A549 treated with RU486 at 1 μM for 4 hours (cell line): ENCODE measurements at places on chromosomes 6 and 20. TPM values are rescaled to one million over a fixed set of nuclear protein-coding genes. Genes with fewer than 3 reads are reported as not detected.

Gene L3MBTL1
- 0.75 to 1.4 TPM (median 1.2 TPM) in 5 replicates for total RNA-seq

Gene TBXT
- total RNA-seq = not detected in 5 replicates

Gene ALDH8A1
- 0.08 to 0.17 TPM (median 0.13 TPM) in 4 of 5 replicates, not detected in the other for total RNA-seq

Gene DAAM2
- not detected in 5 replicates for total RNA-seq

Gene CALHM4
- not detected in 5 replicates for total RNA-seq

Gene STMND1
- total RNA-seq = not detected in 5 replicates

Gene COL12A1
- 3.8 to 7.6 TPM (median 6.1 TPM) in 5 replicates for total RNA-seq

Gene MCHR2
- total RNA-seq = not detected in 5 replicates

Gene SLC13A3
- 0.03 to 0.13 TPM (median 0.06 TPM) in 3 of 5 replicates, not detected in the others for total RNA-seq

Gene RBCK1
- total RNA-seq = 101 to 145 TPM (median 138 TPM) in 5 replicates

Gene RIPPLY2
- 0.46 to 0.91 TPM (median 0.84 TPM) in 3 of 5 replicates, not detected in the others for total RNA-seq

Gene GGTLC1
- not detected in 5 replicates for total RNA-seq

Gene ADGRG6
- total RNA-seq = 22.6 to 55.5 TPM (median 50.3 TPM) in 5 replicates

Gene DST
- total RNA-seq = 58.5 to 72.1 TPM (median 62.5 TPM) in 5 replicates

Gene CNR1
- total RNA-seq = 0.30 to 0.66 TPM (median 0.55 TPM) in 5 replicates

Gene TFAP2A
- 14.4 to 18.4 TPM (median 17.4 TPM) in 5 replicates for total RNA-seq

Gene TAAR9
- total RNA-seq = not detected in 5 replicates

Gene SLC24A3
- total RNA-seq = 0.03 TPM in 2 of 5 replicates, not detected in the others
